Activated T-helper 2 cell treated with anti-CD3 and anti-CD28 coated beads, Interferon-gamma antibody, Interleukin-2, Interleukin-4, amounts not matched to agents 10 μg/mL and 5 μg/mL and 100 μg/mL, durations not matched to agents 14 hours and 24 hours and 36 hours (primary cell): ENCODE measurements at places on chromosomes 3 and 15.

DNA sequence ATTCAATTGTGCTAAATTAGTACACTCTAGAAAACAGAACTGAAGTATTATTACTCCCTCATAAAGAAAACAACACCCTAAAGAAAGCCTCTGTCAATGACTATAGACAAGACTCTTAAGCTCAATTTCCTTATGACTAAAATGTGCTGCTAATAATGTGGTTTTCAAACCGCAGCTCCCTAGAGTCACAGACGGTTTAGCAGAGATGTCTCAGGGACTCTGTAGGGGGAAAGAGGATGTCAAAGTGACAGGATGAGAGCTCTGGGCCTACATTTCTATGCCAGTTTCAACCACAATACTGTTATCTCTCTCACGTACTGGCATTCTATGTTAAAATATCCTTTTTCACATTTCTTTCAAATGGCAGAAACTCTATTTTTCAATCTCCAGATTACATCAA lies 37.6 kb upstream of the WDR49 start:
- DNase-seq, result peak; percentile 36

DNA sequence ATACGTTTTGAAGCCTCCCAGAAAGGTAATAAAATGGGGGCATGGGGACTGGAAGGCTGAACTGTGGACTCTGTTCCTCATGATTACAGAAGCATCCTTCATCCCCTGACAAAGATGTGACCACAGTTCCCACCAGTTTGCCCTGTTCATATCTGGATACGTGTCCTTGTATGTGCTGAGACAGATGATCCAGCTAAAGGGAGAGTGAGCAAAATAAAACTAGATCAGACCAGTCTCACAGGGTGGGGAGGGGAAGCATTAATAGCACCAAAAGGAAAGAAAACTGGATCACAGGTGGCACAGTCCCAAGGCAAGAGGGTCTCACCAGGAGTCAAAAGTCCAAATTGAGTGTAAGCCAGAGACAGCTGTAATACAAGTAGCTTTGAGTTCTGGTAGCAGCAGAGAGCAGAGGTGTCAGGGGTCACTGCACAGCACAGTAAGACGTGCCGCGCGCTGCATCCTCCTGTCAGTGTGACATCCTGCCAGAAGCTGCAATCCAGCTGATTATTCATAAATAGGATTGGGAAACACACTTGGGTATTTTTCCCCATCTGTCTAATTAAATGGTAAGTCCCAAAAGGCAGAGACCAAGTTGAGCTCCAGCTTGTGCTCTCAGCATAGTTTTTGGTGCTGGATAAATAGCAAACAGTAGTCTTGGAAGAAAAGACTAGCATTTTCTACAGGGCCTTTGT lies 560.0 kb upstream of the CFAP20DC start:
- DNase-seq, result no peak

DNA sequence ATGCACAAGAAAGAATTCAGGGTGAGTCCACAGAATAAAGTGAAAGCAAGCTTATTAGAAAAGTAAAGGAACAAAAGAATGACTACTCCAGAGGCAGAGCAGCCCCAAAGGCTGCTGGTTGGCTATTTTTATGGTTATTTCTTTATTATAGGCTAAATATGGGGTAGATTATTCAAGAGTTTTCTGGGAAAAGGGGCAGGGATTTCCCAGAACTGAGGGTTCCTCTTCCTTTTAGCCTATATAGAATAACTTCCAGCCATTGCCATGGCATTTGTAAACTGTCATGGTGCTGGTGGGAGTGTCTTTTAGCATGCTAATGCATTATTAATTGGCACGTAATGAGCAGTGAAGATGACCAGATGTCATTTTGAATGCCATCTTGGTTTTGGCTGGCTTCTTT lies 13.6 kb downstream of the GLDN start:
- DNase-seq, result no peak

DNA sequence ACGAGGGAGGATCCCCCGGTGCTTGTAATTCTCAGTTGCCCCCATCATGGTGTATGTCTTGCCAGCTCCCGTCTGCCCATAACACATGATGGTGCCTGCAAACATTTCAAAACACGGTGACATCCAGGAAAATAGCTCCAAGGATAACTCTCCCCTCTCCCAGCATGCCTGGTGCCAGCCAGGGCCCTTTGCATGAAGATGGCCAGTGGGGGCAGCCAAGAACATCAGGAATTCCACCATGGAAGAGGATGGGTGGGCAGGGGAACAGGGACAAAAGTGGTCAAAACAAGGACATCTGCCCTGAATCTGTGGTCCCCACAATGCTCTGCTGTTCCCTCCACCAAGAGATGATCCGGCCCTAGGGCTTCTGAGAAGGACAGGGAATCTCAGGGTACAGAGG lies 9.0 kb downstream of the KIF9 start:
- DNase-seq, result no peak

DNA sequence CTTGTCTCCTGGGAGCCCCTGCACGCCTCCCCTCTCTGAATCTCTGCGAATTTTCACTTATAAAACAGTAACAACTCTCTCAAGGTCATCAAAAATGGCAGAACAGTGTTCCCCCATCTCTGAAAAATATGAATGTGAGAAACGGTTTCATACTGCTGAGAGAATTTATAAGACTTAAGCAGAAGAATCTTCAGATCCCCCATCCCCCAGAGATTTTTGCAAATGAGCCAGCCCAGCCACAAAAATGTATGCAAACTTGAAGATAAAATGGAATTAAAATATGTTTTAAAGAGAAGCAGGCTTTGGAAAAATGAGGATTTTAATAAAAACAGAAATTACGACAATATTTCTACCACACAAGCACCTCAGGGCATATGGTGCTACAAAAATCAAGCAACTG lies 173.0 kb downstream of the STT3B start:
- no peak for DNase-seq

- no peak for DNase-seq
Observed at GRCh38 chr3:50230794-50231125, 5.2 kb upstream of the GNAI2 start.

GRCh38 chr3:112379020-112379690 lies 46.2 kb downstream of the CD200 start:
- no peak for DNase-seq

GRCh38 chr3:198079771-198080520 lies 119.9 kb downstream of the LMLN start:
- DNase-seq, result no peak

- no peak for DNase-seq
Observed at GRCh38 chr3:159458982-159459381, 529.7 kb upstream of the IL12A start.

GRCh38 chr3:194906229-194906629 lies 220.5 kb downstream of the FAM43A start:
- no peak for DNase-seq

- no peak for DNase-seq
Observed at GRCh38 chr3:105448338-105448982, 81.8 kb downstream of the ALCAM start.

DNA sequence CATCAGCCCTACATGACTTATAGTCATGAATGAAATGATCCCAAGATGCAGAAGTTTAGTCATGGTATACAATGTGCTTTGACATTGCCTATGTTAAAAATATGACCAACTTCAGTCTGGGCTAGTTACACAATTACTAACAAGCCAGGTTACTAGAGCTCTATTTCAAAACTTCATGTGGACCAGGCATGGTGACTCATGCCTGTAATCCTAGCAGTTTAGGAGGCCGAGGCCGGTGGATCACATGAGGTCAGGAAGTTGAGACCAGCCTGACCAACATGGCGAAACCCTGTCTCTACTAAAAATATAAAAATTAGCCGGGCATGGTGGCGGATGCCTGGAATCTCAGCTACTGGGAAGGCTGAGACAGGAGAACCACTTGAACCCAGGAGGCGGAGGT lies 613.0 kb downstream of the CADM2 start:
- DNase-seq, result no peak

- DNase-seq, result no peak
Observed at GRCh38 chr3:71258116-71258515, 325.4 kb downstream of the FOXP1 start.

DNA sequence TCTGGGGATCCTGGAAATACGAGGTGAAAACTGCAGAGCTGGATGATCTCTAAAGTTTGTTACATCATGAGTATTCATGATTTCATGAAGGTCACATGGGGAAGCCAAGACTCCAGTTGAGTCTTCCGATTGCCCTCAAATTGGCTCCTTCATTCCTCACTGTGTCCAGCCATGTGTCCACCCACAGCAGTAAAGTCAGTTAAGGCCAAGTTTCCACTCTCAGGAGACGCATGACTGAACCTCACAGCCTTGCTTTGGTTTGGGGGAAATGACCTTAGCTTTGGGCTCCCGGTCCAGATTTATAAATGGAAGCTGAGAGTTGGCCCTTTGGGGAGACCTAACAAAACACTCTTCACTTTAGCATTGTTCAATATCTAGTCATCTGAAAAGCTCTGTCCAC lies 289.7 kb upstream of the MCTP2 start:
- no peak for DNase-seq

- DNase-seq, result no peak
Observed at GRCh38 chr15:66405007-66405406, 18.3 kb downstream of the MAP2K1 start.

- DNase-seq, result no peak
Observed at GRCh38 chr3:144085964-144086363, 114.3 kb downstream of the DIPK2A start.

DNA sequence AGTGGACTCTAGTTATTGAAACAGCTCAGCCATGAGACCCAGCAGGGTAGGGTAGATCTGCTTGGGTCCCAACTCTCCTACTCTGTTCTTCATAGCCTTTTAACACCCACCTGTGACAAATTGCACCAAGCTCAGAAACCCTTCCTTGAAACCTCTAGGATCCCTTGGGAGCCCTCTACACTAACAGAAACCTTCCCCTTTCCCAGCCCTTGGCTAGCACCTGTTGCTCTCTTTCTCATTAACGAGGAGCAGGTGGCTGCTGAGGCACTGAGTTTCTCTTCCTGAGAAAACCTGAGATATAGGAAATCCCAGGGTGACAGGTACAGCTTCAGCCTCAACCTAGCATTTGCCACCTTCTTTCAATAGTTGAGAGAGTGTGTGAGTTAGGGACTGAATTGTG lies 88.3 kb upstream of the CLSTN2 start:
- no peak for DNase-seq

GRCh38 chr3:25365636-25366035 lies 62.4 kb upstream of the RARB start:
- no peak for DNase-seq

GRCh38 chr3:154161806-154162205 lies 40.6 kb downstream of the ARHGEF26 start:
- no peak for DNase-seq

- DNase-seq, result no peak
Observed at GRCh38 chr3:129602730-129603560, 3.5 kb downstream of the PLXND1 start.

GRCh38 chr3:52310861-52311575 lies 5.1 kb upstream of the DNAH1 start:
- no peak for DNase-seq

DNA sequence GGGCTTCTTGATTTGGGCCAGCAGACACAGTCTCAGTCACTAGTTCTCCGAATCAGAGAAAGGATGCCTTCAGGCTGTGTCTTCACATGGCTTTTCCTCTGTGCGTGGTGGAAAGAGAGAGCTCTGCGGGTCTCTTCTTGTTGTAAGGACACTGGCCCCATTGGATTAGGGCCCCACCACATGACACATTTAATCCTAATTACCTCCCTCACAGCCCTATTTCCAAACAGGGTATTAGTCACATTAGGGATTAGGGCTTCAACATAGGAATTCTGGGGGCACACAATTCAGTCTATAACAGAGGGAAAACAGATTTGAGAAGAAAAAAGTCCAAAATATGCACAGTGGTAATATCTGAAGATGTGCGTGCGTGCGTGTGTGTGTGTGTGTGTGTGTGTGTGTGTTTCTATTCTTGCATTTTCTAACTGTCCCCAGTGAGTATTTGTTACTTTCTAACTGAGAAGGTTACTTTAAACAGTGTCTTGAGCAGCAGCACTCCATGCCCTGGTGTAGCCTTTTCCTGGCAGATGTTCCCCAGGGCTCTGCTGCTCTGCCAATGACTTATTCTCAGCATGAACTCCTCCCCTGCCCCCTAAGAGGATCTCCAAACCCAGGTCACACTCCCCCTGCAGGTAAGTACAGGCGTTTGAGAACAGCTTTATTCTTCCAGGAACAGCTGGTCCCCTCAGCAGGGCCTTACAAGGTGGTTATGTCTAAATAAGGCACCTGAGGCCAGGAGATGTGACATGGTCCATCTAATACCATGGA lies 72.9 kb downstream of the RPL39L start:
- peak; percentile 31 for DNase-seq

GRCh38 chr3:52186729-52187128 lies 11.2 kb upstream of the ALAS1 start:
- DNase-seq, result no peak

DNA sequence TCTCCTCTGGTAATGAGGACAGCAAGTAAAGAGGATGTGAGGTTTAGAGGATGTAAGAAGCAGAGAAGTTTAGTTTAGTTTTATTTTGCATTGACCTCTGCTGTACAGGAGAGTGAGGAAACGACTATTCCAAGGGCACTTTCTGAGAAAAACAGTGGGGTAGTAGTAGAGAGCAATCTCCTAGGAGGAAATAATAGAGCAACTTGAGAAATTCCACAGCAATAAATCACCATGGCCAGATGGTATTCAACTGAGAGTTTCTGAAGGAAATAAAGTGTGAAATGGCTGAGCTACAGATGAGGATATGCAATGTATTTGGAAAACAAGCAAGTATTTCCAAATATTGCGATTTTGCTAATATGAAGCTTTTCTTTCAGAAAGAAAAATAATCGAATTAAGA lies 118.9 kb downstream of the DPH6 start:
- no peak for DNase-seq

- DNase-seq, result no peak
Observed at GRCh38 chr3:62241279-62241678, 132.1 kb downstream of the FEZF2 start.

- DNase-seq, result no peak
Observed at GRCh38 chr3:100899440-100900091, 93.7 kb downstream of the ABI3BP start.

DNA sequence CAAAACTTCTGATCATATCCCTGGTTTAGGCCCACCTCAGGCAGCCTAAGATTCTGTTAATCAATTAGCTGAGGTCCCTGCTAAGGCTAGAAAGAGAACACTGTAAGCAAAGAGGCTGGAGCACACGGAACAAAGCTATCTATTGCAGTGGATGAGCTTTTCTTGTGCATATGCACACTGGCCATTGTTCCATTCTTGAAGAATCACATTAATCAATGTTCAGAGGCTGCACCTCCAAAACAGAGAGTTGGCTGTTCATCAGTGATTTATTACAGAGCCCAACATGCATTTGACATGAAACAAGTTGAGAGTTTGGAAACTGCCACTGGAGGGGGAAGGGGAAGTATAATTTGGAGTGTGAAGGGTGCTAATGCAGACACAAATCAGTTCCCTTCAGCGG lies 873.0 kb downstream of the ROBO1 start:
- DNase-seq, result no peak

- DNase-seq, result no peak
Observed at GRCh38 chr3:142095841-142096240, 53.5 kb downstream of the TFDP2 start.

- no peak for DNase-seq
Observed at GRCh38 chr3:172653004-172653572, 57.8 kb downstream of the NCEH1 start.

GRCh38 chr3:20478436-20478835 lies 292.4 kb upstream of the SGO1 start:
- DNase-seq, result no peak

GRCh38 chr15:76150513-76150912 lies 90.7 kb downstream of the TMEM266 start:
- DNase-seq, result no peak
